ENCODE measurements at places on chromosomes 7 and 10.

DNA sequence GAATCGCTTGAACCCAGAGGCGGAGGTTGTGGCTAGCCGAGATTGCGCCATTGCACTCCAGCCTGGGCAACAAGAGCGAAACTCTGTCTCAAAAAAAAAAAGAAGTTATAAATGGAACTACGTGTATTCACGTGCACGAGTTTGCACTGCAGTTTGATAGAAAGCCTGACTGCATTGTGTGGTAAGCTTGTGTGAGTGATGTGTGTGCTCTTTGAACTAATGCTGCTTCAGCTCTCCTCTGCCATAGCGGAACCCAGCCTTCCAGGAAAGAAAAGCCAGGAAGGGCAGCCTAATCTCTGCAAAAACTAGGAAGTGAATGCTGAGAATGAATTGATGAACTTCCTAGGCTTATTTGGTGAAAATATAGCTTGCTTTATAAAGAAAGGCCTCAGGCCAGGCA is 15.6 kb upstream of the MKRN1 start:
- DNase-seq = no peak

DNA sequence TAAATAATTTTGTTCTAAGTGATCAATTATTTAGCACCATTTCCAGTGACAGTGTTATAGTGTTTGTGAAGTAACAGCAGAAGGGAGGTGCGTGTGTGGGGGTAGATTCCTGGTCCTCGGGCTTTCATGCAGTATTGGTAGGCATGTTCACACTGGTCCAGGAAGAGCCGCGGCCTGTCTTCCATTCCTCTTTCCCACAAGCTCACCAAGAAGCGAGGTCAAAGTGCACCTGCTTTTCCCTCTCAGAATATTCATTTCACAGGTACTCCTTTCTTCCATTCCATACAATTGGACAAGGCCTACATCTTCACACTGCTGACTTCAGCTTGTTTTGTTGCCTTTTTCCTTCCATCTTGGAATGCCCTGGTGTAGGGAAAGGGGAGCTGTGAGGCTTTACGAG is 151.8 kb upstream of the CELF2 start:
- no peak for DNase-seq

- DNase-seq = no peak
Observed at GRCh38 chr7:156198277-156198676, 386.0 kb upstream of the SHH start.

DNA sequence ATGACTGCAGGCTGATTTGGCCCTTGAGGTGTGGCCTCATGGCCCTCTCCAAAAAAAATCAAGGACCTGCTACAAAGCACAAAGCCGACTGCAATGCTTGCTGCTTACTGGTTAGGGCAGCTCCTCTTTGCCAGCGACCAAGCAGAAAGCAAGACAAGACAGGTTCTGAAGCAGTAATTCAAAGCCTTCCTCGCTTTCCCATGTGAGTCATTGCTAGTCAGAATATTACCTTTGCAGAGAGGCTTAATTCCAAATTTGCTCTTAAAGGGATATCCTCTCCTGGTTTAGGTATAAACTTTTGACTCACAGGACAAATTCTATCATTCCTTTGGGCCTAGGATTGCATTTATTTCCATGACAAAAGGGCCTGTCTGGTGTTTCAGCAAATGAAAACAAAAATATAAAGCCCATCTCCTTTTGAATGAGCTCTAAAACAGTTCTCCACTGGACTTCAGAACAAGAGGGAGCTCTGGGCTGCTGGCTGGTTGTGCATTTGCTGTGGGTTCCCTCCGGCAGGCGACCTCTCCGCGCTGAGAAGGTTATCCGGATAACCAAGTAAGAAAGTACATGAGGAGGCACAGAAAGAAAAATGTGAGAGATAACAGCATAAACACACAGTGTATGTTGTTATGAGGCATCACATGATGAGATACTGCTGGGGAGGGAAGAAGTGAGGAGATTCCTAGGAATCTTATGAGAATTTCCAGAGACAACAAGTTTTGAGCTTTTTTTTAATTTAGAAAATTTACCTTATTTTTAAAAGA is 90.8 kb downstream of the EGFR start:
- DNase-seq = no peak

DNA sequence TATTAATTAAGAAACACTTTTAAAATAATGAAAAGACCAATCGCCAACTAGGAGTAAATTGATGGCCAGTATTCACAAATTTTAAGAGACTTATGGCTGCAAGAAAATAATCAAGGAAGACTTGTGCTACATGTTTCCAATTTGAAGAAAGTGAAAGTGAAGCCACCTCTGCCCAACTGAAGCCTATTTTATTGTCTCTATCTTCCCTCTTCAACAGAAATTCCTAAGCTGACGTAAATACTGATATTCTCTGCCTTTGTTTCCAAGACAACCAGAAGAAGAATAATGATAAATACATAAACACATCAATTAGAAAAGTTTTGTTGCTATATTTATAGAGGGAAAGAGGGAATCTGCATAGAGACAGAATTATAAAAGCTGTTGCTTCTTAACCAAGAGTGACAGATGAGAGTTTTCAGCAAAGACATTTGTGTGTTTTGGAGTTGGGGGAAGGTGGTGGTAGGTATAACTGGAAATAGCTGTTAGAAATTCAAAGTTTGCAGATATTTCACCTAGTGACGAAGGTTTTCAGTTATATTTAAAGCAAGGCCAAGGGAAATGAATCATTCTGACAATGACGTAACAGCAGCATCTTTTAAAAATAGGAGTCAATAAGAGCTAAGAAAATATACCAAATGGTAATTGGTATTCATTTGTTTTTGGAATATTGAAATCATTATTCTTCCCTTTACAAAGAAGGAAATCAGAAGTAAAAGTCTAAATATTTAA is 576.6 kb upstream of the SORCS1 start:
- no peak for DNase-seq

DNA sequence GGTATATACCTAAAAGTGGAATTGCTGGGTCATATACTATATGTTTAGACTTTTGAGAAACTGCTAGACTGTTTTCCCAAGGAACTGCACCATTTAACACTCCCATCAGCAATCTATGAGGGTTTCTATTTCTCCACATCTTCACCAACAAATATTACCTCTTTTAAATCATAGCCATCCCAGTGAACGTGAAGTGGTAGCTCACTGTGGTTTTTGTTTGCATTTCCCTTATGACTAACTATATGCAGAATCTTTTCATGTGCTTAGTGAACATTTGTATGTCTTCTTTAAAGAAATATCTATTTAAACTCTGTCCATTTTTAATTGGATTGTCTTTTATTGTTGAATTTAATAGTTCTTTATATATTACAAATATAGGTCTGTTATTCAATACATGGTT is 115.8 kb upstream of the SEC61G start:
- no peak for DNase-seq

DNA sequence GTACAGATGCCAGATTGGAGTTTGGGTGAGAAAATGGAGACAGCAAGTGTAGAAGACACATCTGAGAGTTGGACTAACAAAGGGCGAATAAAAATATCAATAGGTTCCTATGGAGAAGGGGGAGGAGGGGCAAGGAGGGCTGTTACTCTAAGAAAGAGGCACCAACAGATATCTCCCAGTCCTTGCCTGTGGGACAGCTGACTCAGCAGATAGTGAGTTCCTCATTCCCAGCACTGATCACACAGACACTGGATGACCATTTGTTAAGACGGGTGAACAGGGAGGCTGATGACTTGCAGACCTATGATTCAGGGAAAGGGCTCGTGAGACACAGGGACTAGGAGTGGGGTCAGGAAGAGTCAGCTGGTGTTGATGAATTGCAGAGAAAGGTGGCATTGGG is 5.7 kb upstream of the PRR15 start:
- DNase-seq = no peak

- peak; percentile 18 for DNase-seq
Observed at GRCh38 chr7:100674411-100675104, 1.0 kb downstream of the GNB2 start.

DNA sequence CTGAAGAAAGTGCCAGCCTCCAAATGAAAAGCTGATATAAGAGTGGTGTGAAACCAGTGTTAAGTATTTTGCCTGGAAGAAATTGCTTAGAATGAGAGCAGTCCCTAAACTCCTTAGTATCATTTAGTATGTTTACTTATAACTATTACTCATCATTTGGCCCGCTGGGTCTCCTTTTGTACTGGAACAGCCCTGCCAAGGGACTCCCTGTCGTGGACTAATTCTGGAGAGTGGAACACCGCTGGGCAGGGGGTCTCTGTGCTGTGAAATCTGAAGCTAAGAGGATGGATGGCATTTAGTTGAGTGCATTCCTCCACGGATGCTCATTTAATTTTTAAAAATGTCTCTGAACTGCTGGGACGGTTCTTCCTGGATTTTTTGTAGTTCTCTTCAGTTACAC is 889.9 kb upstream of the C7orf33 start:
- DNase-seq = no peak

DNA sequence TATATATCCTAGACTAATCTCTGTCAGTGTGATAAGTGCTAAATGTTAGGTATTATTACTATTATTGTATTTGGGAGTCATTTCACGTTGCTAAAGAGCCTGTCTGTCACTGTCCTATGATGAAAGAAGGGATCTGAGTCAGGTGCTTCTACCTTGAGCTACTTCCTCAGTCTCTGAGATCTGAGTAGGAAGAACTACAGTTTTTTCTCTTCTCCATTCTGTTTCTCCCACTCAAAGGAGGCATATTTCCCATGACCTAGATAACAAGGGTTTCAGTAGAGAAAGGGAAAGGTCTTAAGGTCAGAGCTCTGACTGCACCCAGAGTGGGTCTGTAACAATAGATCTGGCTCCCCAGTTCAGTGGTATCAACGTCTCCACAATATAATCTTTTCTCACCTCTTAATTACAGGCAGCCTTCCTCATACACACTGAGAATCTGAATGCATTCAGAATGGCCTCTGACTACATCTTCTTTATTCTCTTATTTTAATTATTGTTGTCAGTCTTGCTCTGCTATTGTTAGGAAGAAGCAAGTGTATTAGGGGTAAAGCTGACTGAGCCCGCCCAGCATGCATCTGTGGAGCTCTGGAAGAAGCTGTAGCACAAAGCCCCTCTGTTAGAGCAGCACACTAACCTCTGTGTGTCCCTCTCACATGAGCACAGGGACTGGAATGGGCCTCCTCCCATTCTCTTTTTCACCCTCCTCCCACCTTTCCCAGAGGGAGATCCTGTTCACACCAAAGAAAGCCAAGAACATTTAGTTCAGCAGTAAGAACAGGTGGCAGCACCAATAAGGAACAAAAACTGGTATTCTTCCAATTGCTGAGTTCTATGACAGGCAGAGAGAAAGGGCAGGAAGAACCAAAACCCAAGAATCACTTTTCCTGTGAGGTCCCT is 38.1 kb downstream of the USP54 start:
- no peak for DNase-seq

Measured in GM12891 (cell line).